Type B pancreatic cell (in vitro differentiated cells): ENCODE measurements at places on chromosomes 3 and 15. TPM values are rescaled to one million over a fixed set of nuclear protein-coding genes. Genes with fewer than 3 reads are reported as not detected.

DNA sequence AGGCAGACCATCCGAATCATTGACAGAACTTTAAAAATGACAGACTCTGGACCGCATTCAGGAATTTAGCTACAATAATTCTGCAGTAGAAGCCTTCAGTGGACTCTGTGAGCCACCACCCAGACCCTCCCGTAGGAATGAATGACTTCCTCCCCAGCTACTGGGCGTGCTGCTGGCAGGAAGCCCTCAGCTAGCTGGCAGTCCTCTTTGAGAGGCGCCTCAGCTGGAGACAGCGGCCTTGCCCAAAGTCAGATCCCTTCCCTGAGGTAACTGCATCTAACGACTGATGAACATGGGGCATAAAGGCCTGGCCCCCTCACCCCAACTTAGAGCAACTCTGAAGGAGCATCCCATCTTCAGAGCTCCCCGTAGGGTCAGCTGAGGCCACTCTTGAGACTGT, 25.8 kb downstream of the CRABP1 start:
- no peak for DNase-seq

GRCh38 chr15:81516012-81516411, 142.0 kb upstream of the TMC3 start:
- no peak for DNase-seq

PLSCR5 gene
- 0.24 TPM in 1 of 2 replicates, not detected in the other for total RNA-seq

DNA sequence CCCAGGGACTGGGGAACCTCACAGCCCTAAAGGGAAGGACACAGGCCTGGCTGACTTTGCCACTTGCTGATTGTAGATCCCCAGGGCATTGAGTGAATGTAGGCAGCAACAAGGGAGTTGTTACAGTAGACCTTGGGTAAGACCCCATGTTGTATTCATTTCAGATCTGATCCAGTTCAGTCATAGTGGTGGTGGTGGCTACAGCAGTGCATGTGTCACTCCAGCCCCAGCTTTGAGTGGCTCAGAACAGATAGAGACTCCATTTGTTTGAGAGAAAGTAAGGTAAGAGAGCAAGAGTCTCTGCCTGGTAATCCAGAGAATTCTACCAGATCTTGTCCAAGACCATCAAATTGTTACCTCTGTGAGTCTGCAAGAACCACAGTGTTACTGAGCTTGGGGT, 278.7 kb upstream of the SATB1 start:
- DNase-seq, result no peak

- no peak for DNase-seq
Measured at GRCh38 chr3:132038198-132038825, 3.5 kb upstream of the CPNE4 start.

DNA sequence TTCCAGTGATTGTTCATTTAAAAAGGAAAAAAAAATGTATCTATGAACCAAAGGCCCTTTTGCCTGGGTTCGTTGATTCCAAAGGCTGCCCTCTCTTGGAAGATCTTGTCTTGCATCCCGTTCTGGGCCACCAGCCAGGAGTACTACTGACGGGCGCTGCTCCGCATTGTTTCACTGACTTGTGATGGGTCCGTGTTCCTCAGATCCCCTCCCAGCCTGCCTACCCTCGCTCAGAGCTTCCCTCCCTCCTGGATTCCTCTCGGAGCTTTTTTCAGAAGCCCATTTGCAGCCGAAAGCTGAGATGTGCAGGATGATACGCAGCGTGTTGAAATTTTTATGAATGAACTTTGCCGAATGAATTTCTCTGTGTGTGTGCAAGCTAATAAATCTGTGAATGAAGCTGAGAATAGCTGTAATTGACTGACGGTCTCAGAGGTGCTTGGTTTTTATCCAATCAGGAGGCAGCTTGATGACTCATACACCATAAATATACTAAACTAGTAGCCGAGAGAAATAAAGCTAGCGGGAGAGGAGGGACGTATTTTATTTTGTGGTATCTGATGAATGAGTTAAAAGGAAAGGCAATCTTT, at the start of gene SHC4:
Gene SHC4 (minus strand): TSS at position 396 of the 590 bp plus-strand sequence. CDS start 904 bp downstream, outside the sequence.
- no peak for DNase-seq

GRCh38 chr15:98904544-98904943, 103.0 kb downstream of the PGPEP1L start:
- DNase-seq, result no peak

DNA sequence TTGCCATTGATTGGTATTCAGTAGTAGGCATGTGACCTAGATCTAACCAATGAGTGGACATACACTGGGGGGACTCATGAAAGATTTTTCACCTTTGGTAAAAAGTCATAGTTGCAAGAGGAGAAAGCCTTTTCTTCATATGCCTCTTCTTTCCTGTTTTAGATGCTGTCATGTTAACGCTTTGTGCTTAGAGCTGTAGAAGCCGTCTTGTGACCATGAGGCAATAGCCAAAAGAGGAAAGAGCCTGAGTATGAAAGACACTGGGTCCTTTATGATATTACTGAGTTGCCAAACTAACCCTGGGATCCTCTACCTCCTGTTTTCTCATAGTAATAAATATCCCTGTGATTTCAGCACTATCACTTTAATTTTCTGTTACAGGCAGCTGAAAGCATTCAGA, 396.0 kb downstream of the FHIT start:
- DNase-seq, result no peak

RAB7A gene
- total RNA-seq, result 157 and 216 TPM in 2 replicates

DNA sequence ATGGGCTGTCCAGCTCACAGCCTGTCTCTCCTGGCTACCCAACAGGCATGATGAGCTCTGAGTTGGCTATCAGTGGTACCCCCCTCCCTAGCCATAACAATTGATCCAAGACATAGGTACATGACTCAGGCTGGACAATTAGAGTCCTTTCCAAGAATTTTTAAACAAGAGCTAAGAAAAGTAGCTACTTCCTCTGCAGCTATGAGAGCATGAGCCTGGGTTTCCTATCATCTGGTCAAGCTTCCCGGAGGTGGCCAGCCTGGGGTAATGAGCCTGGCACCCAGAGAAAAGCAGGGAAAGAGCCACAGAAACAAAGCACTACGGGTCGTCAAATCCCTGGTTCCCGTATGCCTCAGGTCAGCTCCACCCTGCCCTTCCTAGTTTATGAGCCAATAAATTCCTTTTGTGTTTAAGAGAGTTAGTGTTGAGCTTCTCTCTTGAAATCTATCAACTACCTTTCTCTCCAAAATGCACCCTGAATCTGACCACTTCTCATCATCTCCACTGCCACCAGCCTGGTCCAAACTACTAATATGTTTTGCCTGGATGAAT, 2.3 kb upstream of the SLC51B start:
- no peak for DNase-seq

DNA sequence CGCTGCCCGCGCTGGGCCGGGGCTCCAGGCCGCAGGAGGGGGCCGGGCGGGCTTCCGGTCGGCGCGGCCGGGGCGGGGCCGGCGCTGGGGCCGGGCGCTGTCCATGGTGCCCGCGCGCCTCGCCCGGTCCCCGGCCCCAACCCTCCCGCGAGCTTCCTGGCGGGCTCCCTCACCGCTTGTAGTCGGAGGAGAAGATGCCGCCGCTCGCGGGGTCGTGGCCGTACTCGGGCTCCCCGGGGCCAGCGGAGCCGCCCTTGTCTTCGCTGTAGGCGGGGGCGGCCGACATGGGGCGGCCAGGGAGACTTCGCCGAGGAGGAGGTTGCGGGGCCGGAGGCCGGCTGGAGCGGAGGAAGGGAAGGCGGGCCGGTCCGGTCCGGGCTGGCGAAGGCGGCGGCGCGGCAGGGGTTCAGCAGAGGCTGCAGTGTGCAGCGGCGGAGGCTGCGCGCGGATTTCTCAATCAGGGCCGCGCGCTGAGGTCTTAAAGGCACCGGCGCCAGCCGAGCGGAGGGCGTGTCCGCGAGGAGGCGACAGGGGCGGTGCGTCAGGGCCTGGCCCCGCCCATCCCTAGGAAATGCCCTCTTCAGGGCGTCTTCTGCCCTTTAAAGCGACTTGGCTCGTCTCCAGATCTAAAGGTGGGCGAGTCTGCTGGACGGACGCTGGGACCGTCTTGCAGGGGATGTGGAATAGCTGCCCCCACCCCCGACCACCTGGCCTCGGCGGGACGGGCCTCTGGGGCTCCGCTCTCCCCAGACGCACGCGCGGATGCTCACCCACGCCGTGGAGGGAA, at the start of gene AP3B2:
Gene AP3B2 (minus strand): TSS at position 455 of the 787 bp plus-strand sequence. CDS start 169 bp downstream, at position 286.
- DNase-seq, result peak; percentile 82

C15orf39 gene
- 44.5 and 70.3 TPM in 2 replicates for total RNA-seq

CLDN1 gene
- 9.7 and 11.9 TPM in 2 replicates for total RNA-seq

P2RY13 gene
- total RNA-seq, result not detected in 2 replicates

GRCh38 chr3:61269435-61269834, 18.2 kb upstream of the FHIT start:
- DNase-seq, result no peak

DNA sequence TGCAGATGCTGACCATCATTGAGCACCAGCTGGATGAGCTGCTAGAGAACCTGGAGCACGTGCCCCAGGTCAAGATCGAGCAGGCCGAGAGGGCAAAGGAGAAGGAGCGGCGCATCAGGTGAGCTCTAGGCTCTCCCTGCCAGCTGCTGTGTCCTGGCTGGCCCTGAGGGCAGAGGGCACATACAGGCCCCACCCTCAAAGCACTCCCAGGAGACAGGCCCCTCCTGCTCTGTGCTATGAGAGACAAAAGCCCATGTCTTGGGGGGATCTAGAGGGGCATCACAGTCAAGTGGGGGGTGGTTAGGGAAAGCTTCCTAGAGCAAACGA, 39.5 kb downstream of the CFAP100 start:
- no peak for DNase-seq

AHSG gene
- total RNA-seq, result 0.27 and 0.74 TPM in 2 replicates

DNA sequence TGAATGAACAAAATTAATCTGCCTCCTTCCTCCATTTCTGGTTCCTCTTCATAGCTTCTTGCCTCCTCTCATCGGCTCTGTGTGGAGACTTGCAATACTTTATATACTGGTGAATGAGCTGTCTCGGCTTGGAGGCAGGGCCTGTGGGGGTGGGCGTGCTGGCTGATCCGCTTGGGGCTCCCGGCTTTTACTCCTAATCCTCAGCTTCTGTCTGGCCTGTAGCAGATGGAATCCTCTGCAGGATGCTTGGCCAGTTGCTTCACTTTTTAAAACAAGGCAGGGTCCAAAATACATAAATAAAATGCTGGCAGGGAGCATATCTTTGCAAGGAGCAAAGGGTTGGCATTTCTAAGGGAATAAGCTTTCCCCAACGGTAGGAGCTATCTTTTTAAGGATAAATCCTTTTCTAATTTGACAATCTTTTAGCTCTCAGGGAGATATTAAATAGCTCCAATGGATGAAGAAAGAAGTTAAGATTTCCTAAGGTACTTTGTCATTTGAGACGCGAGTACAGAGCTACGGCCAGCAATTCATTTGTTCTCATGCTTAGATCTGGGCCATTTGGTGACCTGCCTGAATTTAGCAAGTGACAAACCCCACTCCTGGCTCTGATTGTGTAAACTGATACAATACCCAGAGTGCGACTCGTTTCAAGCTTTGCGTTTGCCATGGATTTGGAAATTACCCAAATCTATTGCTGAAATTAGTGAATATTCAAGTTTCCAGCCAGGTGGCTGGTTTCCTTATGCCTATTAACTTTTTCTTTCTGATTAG, 18.9 kb downstream of the SV2B start:
- DNase-seq, result no peak

DNA sequence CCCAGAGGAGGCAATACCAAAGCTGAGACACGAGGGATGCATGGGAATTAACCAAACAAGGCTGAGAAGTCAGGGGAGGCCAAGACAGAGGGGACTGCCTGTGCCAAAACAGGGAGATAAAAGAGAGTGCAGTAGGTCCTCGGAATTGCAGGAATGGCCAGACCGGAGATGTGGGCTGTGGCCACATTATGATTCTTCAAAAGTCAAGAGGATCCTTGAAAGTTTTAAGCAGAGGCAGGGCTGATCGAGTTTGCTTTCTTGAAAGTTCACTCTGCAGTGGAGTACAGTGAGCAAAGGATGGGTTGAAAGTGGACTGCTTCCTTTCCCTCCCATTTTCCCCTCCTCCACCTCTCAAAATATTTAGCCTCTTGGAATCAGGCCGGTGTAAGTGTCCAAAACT, 73.9 kb upstream of the ADAMTS9 start:
- DNase-seq, result no peak

GRCh38 chr3:125059488-125060245, 3.9 kb upstream of the HEG1 start:
- no peak for DNase-seq

THPO gene
- 0.41 and 0.52 TPM in 2 replicates for total RNA-seq

DNA sequence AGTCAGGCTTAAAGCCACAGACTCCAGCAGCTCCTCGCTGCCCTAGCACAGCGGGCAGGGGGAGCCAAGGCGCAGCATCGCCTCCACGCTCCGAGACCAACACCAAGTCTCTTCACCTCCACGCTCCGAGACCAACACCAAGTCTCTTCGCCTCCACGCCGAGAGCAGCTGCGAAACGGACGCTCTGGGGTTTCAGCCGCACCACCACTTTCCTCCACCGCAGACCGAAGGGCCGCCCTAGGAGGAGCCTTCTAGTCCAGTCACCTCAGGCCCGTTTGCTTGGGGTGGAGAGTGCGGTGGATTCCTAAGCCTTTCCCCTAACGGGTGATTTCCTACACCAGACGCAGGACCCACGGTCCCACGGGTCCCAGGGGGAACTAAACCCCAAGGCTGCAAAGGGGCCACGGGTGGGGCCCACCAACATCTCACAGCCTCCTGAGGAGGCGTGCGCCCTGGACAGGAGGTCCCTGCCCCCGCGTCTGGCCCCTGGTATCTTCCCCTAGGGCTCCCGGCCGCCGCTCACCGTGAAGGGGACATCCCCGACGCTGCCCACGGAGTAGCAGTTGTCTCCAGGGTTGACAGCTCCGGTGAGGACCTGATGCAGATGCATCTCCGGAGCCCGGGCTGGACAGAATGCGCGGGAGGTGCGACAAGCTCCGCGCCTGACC, 501 bp downstream of the DMXL2 start:
- peak; percentile 71 for DNase-seq

GRCh38 chr15:67897646-67898339, 57.9 kb upstream of the RNU6-1 start:
- no peak for DNase-seq

FAM81A gene
- 0.67 and 1.4 TPM in 2 replicates for total RNA-seq

GRCh38 chr3:182183716-182184430, 472.1 kb downstream of the SOX2 start:
- no peak for DNase-seq

AADAC gene
- 1.3 and 1.4 TPM in 2 replicates for total RNA-seq

TGM4 gene
- not detected in 2 replicates for total RNA-seq

MNS1 gene
- total RNA-seq, result 2.9 and 9.0 TPM in 2 replicates

DNA sequence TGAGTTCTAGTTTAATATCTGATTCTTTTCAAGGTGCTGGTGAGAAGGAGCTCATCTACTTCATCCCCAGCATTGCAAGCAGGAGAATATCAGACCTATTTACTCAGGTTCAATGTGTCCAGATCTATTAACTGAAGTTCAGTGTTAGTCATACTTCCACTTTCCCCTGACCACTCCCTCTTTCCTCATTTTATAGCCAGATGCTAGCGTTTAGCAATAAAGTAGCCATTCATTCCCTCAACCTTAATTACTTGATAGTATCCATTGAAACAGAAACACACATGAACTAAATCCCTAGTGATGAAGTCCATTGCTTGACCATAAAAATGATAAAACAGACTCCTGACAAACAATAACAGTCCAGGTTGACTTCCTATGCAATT, 60.0 kb downstream of the RPL22L1 start:
- DNase-seq, result no peak

- no peak for DNase-seq
Measured at GRCh38 chr15:72183781-72184164, 13.8 kb downstream of the GRAMD2A start.

SLC9C1 gene
- total RNA-seq, result 0.48 and 0.99 TPM in 2 replicates

- no peak for DNase-seq
Measured at GRCh38 chr15:38666865-38667510, 102.4 kb upstream of the RASGRP1 start.

GRCh38 chr3:8154617-8155016, 347.0 kb upstream of the LMCD1 start:
- no peak for DNase-seq

SLC28A1 gene
- 0.19 and 0.31 TPM in 2 replicates for total RNA-seq

LRRC3B gene
- 0.29 and 4.4 TPM in 2 replicates for total RNA-seq
